GM04503 (cell line): ENCODE measurements at places on chromosomes 4 and X.

DNA sequence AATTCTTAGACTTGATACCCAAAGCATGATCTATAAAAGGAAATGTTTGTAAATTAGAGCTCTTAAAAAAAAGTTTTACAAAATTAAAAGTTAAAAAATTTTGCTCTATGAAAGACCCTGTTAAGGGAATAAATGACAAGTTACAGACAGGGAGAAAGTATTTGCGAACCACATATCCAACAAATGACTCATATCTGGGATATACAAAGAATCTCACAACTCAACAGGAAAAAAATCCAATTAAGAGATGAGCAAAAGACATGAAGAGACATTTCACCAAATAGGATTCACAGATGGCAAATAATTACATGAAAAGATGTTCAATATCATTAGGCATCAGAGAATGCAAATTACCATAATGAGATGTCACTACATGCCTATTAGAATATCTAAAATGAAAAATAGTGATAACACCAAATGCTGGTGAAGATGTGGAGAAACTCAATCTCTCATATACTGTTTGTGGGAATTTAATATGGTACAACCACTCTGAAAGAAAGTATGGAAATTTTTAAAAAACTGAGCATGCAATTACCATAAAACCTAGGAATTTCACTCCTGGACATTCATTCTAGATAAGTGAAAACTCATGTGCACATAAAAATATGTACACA lies 100.8 kb upstream of the EOLA2 start:
- no peak for DNase-seq

GRCh38 chrX:26032111-26032912 lies 105.8 kb upstream of the MAGEB18 start:
- DNase-seq = no peak

DNA sequence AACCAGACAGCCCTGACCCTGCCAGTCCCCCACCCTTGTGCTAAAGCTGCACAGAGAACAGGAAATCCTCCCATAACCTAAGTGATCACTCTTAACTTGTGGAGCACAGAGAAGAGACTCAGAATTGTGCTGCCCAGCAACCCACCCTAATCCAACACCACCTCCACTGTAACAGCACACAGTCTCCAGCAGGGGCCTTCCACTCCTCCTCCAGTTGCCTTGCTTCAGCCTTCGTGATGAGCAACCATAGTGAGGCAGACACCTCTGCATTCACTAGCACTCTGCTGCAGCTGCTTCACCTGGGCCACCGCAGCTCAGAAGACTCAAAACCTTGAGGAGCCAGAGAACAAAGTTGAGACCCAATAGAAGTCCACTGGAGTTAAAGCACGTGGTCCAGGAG lies 7.9 kb upstream of the UGT2B4 start:
- no peak for DNase-seq

DNA sequence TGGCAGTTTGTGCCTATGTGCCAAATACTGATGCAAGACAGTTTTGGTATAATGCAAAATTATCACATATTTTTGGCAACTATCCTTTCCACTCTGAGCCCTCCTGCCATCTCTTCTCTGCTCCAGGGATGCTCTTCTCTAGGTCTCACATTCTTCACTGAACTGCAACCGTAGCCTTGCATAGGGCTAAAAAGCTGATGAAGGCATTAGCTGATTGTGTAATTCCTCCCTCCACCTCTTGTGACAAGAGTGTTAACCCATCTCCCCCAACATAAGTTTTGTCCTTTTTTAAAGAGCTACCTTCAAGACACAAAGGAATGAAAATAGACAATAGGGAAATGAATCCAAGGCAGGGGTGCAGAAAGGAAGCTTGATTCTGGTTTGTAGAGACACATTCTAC lies 33.1 kb upstream of the ANK2 start:
- no peak for DNase-seq

- DNase-seq = no peak
Observed at GRCh38 chr4:119139311-119139710, 3.7 kb downstream of the MYOZ2 start.

- DNase-seq = no peak
Observed at GRCh38 chrX:23736030-23736429, 7.0 kb downstream of the ACOT9 start.

GRCh38 chr4:138890891-138891570 lies 124.5 kb upstream of the NOCT start:
- DNase-seq = no peak

DNA sequence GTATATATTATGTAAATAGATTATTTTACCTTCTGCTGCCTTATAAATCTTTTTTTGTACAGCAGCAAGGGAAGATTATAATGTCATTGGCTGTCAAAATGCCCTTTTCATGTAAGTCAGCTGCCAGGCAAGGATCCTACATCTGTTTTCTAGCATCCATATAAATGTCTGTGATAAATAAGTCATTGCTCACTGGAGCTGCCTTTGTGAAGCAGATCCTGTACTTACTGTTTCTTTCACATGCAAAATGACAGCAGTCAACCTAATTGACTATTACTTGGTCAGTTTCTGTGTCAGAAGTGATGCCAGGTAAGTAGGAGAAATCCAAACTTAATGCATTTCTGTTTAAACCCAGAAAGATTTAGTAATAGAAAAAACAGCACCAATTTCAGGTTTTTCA lies 620.7 kb downstream of the RPA4 start:
- no peak for DNase-seq

DNA sequence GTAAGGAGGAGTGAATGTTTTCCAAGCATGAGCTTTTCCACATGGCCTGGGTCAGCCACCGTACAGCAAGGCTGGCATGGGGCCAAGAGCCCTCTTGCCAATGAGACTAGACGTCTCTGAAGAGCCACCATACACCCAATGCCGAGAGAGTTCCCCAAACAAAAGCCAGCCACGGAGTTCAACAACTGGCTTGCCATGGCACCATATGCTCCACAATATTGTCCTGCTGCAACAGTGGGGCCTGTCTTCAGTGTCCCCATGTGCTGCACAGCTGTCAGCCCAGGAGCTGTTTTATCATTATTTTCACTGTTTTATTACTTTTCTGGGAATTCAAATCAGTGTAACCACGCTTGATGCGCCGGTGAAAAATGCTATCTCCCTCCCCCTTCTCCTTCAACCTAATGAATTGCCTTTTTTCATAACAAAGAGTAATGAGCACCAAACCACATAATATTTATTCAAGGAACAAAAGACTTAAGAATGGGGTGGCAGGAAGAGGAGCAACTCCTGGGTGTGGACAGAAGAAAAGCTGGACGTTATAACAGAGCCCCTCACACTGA lies 18.4 kb downstream of the MAML3 start:
- DNase-seq = no peak

GRCh38 chrX:11640089-11640488 lies 25.6 kb downstream of the ARHGAP6 start:
- no peak for DNase-seq

- no peak for DNase-seq
Observed at GRCh38 chr4:2291705-2292645, 30.1 kb upstream of the MXD4 start.

DNA sequence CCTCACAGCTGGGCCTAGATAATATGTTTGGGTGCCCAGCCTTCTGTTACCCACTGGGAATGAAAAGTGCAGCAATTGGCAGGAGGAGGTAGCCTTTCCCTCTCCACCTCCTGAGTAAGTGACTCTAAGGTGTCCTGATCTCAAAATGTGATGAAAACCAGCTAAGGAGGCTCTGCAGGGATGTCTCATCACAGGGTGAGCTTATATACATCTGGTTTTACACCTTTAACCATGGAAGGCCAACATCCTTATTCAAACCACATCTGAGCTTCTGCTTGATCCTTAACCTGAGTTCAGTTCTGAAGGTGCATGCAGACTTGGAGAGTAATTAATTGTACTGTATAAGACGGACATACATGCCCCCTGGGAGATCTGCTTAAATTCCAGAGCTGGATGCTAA lies 53.7 kb downstream of the HOPX start:
- no peak for DNase-seq

- no peak for DNase-seq
Observed at GRCh38 chr4:156870861-156871260, 100.7 kb downstream of the PDGFC start.

GRCh38 chr4:2179717-2180116 lies 62.2 kb downstream of the HAUS3 start:
- no peak for DNase-seq

DNA sequence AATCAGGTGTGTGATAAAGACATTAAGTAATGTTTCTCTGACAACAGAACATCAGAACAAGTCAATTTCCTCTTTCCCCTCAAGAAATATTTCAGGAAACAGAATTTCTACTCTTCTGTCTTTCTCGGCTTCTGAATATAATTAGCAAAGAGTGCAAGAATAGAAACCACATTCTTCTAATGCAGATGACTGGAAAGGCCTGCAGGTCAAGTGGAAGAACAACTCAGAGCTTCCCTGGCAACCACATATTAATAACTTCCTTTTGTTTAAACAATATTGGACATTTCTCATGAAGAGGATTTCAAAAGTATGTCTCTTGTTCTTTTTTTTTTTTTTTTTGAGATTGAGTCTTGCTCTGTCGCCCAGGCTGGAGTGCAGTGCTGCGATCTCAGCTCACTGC lies 225.5 kb downstream of the PARM1 start:
- DNase-seq = no peak

DNA sequence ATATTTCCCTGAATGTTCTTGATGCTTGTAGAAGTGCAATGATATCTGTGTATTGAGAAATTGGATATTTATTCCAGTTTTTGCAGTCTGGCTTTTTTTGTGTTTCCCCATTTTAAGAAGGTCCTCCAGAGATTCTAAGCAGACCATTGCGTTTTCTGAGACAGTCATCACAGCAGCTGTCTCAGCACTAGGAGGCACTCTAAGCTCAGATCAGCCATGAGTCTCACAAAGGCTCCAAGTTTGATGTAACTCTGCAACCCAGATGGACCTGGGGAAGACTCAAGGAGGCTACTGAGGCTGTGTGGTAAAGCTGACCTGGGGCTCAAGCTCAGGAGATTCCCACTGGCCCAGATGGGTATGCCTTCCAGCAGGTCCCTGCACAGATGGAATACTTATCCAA lies 89.3 kb upstream of the CYLC1 start:
- DNase-seq = no peak

- DNase-seq = no peak
Observed at GRCh38 chrX:10483191-10483831, 137.1 kb downstream of the MID1 start.

DNA sequence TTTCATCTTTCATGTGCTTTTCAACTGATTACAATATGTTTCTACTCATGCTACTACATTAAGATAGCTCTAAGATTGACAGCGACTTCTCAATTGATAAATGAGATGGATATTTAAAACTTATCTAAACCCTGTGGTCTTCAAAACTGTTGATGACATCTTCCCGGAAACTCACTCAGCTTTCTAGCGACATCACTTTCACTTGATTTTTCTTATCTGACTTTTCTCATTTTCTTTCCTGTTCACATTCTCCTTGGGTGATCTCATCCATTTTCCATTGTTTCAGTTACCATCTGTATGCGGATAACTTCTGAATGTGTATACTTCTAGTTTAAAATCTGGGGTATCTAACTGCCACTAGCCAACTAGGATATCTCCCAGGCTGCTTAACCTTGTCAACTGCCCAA lies 3.1 kb downstream of the POLR2B start:
- DNase-seq = no peak

DNA sequence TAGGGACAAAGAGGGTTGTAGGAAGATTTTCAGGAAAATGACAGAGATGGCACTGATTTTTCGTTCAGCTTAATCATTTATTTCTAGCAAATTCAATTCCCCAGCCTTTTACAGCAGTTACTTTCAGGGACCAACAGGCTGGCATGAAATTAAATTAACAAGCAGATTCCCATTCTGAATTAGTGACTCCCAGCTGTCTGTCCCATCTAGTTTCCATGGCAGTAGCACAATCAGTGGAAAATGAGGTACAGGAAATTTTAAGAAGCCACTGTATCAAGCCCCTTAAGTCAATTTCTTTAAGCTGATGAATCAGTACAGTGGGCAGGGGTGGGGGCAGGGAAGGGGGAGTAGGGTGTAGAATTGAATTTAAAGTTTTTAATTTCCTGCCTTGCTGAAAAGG lies 121.1 kb upstream of the TEX13C start:
- DNase-seq = no peak

GRCh38 chr4:4329496-4329895 lies 39.4 kb downstream of the ZBTB49 start:
- DNase-seq = no peak

DNA sequence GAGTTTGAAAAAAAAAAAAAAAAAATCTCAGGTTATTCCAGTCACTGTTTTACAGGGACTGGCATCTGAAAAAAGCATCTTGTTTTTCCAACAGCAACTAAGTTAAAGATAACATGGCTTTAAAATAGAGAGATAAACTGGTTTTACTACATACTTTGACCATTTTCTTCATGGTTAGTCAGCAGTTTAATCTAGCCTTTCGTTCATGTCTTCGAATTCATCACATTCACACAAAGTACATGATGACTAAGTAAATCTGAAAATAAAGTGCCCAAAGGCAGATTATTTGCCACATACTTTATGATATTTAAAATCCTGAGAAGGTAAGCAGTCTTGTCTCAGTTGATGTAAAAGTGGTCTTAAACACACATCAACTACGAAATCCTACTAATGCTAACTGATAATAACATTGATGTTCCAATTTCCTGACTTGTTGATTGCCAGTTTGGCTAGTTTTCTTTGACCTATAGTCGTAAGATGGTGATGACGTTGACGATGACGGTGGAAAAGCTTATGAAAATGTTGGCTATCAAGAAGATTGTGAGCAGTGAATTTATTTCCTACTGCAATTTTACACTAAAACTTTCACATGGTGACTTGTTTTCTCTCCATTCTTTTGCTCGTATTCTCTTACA lies 540.5 kb upstream of the BOD1L1 start:
- no peak for DNase-seq

- no peak for DNase-seq
Observed at GRCh38 chr4:17010426-17011087, 112.1 kb upstream of the LDB2 start.

DNA sequence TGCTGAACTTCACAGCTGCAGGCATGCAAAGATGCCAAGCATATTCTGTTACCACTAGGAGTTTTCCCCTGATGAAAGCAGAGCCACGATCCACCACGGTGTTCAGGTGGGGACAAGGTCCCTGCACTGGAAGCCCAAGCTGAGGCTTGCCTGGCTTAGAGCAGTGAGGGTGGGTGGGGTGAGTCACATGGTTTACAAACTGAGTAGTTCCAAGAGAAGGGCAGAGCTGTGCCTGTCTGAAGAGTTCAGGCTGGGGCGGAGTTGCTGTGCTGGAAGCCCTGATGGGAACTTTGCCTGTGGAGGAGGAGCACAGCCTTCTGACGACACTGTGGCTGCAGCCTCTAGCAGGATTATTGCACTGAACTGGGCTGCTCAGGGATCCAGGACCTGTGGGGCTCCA lies 45.5 kb downstream of the FAM9B start:
- no peak for DNase-seq

GRCh38 chr4:5979981-5980380 lies 38.2 kb downstream of the C4orf50 start:
- no peak for DNase-seq

GRCh38 chr4:184215709-184216328 lies 1.9 kb downstream of the ENPP6 start:
- no peak for DNase-seq

DNA sequence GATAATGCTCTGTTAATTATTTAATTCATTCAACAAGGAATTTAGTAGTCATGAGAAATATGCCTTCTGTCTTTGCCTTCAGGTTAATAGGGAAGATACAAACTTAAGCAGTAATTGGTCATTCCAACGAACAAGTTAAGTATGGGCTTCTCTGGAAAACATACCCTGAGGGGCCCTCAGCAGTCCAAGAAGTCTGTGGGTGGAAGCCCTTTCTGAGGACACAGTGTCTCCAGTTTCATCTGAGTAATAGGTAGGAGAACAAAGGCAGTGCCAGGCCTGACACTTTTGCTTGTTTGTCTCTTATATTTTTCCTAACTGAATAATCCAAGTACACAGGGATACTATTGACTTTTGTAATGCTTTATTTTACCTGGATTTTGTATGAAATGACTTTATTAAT lies 262.5 kb downstream of the FBXW7 start:
- DNase-seq = no peak
